ENCODE measurements at places on chromosomes 5 and 9.
A peak's percentile ranks its signal among the peaks of the same experiment; 100 is the strongest.

GRCh38 chr5:82406205-82406773 lies 128.1 kb upstream of the RPS23 start:
- DNase-seq, result peak; percentile 77

GRCh38 chr9:106467865-106468164 lies 395.2 kb upstream of the ZNF462 start:
- no peak for DNase-seq

DNA sequence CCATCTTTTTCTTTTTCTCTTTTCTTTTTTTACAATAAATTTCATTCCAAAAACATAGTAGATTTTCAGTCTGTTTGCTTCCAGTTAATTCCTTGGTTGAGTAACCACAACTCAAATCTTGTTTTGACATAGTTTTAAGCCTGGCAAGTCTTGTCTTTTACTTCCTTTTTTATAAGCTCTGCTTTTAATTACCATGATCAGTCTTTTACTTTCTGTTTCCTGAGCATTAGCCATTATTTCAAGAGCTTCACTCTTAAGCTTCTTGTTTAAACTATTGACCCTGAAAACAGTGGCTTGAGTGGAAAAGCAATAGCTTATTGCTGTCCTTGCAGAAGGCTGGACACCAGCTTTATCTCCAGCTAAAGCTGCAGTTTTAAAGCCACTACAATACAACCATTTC lies 1363.3 kb downstream of the MAT2B start:
- DNase-seq, result no peak

DNA sequence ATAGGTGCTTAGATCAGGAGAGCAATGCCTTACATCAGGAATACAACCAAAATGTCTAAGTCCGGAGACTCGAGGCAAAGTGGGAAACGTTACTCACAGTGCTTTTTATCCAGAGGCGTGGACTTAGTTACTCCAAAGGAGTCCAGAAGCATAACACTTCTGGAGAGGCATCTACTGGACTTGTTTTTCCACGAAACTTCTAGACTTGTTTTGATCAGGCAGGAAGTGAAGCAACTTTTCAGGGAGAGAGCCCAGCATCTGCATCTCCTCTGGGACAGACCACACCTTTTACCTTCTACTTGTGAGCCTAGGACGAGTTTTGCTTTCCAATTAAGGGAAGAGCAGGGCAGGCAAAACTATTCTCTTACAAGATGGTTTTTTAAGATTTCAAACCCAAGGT lies 1.2 kb upstream of the TJP2 start:
- DNase-seq, result no peak

DNA sequence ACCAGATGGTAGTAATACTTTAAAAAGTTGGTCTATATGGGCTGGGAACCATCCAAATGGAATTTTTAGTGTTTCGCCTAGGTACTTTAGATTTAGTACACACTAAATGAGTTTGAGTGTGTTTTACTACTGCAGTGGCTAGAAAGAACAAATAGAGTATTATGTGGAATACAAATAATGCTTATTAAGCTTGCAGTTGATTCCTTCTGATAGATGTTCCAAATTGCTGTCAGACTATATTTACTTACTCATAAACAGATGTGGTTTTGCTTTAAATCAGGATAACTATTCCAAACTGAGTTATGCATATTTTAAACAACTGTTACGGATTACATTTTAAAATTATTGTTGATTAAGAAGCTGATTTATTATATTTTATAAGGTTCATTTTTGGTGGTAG lies 103.3 kb downstream of the ZSWIM6 start:
- peak; percentile 21 for DNase-seq

- DNase-seq, result no peak
Measured at GRCh38 chr9:6702707-6703106, 55.1 kb upstream of the KDM4C start.

DNA sequence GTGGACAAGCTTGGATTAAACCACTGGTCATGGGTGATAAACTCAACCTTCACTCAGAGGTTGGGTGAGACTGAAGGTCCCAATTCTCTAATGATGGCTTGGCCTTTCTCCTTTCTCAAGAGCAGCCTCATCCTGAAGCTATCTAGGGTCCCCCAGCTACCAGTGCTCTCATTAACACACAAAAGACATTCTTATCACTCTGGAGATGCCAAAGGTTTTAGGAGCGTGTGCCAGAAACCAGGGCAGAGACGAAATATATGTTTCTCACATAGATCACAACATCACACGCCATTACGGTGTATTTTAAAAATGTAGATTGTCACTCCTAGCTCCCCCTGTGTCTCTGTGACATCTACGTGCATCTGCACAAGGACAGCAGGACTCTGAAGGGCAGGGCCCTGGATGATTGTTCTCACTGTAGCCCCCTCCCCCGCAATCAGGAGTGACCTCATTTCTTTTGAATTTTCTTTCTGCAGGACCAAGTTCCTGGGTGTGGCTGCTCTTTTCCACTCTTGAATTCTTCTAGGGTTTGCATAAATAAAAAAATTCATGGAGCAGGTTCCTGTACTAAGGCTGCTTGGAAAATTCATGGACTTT lies 311.3 kb downstream of the GADD45G start:
- DNase-seq, result no peak
